ENCODE measurements at places on chromosomes 3 and 15.
A peak's percentile ranks its signal among the peaks of the same experiment; 100 is the strongest.

DNA sequence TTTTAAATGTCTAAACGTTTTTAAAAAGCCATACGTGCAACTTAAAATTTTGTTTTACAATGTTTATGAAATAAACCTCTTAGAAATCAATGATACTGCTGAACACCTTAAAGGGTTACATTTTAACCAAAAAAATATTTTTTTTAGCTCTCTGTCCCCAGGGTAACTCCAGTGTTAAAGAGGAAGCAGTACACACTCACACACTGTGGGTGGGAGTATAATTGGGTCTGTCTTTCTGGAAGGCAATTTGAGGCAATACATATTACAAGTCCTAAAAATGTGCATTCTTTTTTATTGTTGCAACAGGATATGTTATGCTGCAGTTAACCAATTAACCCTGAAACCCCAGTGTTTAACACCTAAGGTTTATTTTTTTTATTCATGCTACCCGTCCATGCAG is 34.1 kb downstream of the WHAMM start:
- no peak for DNase-seq

- no peak for DNase-seq
These were observed 406.5 kb upstream of the THBS1 start for GRCh38 chr15:39174332-39174731.

DNA sequence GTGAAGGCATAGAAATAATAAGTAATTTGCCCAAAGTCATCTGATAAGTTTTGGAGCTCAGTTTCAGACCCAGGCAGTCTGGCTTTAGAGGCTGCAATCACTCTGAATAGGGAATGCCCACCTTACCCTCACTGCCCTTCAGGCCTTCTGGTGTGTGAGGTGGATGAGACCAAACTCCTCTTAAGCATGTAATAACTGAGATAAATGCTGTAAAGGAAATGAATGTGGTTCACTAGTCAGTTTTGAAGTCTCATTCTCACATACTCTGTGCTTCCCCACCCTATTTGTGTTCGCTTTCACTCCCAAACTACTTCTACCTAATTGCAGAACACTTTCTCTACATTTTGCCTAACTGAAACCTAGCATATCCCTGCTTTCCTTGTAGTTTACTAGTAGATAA is 144.1 kb downstream of the FILIP1L start:
- DNase-seq = no peak

GRCh38 chr3:108406063-108406660 is 104.2 kb downstream of the MYH15 start:
- peak; percentile 27 for DNase-seq

DNA sequence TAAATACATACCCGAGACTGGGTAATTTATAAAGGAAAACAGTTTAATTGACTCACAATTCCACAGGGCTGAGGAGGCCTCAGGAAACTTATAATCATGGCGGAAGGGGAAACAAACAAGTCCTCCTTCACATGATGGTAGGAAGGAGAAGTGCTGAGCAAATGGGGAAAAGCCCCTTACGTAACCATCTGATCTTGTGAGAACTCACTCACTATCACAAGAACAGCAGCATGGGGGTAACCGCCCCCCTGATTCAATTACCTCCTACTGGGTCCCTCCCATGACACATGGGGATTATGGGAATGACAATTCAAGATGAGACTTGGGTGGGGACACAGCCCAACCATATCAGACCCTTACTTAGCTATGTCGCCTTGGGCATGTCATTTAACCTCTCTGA is 27.7 kb downstream of the SCG3 start:
- DNase-seq = no peak

DNA sequence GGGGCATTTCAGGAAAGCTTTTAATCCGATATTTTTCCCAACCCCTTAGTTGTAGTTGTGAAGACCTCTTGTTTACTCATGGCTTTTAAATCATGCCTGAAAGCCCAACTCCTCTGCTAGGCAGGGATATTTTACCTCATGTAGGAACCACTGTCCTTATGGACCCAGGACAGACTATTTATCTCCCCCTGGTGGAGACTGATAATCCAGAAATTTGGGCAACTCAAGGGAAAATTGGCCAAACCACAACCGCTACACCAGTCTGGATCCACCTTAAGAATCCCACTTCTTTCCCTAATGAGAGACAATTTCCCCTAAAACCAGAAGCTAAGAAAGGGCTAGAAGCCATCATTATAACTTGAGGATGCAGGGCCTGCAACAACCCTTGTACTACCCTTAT is 248.1 kb upstream of the STAC start:
- DNase-seq = no peak

DNA sequence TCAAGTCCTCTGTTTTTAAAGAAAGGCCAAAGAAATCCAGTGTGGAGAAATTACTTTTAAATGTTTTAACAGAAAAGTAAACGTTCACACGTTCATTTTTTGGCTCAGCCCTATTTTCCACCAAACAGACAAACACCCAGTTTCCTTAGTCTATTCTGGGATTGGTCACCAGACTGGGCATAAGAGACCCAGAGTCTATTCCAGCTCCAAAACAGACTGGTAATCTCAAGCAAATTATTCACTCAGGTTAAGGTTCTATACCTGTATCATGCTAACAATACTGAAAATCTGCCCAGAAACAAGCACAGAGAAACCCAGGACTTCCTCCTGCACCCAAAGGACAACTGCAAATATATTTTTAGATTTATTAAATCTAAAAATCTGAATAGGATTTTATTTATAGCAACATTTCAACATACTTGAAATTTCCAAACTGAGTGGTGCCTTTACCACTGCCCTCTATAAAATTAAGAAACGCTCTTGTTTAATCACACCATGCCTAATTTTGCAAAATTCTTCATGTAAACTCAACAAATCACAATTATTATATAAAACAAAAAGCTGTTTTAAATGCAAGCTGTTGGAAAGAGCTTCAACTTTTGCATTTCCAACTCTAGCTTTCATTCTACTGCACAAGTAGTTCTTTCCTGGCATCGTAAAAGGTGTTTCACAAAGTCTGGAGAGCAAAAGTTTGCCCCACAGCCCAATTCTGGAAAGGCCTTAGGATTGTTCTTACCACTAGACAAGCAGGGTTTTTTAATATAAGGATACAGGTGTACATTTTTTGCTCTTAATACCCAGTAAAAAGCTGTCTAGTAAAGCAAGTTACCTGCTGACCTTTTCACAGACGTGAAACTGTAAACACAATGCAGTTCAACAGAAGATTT is 18.7 kb downstream of the ZNF148 start:
- no peak for DNase-seq

- no peak for DNase-seq
These were observed 35.1 kb downstream of the UBE3A start for GRCh38 chr15:25403771-25404170.

DNA sequence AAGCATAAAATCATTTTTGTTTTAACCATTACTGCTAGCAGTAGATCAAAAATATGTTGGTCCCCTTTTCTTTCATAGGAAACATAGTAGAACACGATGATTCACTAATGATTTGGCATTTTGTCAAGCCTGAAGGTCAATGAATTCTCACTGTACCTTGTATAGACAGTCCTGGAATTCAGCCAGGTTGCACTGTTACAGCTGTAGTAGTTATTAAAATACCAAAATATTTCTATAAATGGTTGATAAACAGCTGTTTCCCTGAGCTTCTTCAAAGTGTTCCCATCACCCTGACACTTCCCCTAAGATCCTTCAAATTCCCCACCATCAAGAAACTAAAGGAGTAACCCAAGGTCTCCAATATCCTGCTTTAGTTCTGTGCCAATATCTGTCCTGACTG is 200.9 kb downstream of the ATP8B4 start:
- peak; percentile 77 for DNase-seq

DNA sequence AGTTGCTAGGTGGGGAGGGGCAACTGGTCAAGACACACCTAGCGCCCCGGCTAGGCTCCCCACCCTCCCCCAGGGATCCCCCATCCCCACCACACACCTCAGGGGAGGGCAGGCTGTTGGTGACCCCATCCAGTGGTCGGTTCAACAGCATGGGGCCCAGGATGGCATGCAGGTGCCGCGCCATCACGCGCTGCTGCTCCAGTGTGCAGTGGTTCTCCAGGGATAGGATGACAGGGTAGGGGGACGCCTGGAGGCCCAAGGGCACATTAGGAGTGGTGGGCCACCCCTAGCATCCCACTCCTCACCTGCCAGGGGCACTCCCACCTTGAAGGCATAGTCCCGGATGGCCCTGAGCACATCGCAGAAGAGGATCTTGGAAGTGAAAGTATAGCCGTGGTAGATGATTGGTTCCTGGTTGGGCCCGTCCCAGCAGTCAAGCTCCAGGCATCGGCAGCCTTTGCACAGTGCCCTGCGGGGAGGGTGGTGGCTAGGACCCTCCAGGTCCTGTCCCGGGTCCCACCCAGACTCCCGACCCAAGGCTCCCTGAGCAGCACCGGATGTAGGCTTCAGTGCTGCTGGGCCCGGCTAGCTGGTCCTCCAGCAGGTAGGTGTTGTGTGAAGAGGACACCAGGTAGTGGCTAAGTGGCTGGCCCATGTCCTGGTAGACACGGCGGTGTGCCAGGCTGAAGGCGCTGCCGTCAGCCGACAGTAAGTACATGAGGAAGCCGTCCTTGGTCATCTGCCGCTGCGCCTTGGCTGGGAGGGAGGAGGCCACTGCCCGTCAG is 19.4 kb downstream of the VILL start:
- DNase-seq = no peak

DNA sequence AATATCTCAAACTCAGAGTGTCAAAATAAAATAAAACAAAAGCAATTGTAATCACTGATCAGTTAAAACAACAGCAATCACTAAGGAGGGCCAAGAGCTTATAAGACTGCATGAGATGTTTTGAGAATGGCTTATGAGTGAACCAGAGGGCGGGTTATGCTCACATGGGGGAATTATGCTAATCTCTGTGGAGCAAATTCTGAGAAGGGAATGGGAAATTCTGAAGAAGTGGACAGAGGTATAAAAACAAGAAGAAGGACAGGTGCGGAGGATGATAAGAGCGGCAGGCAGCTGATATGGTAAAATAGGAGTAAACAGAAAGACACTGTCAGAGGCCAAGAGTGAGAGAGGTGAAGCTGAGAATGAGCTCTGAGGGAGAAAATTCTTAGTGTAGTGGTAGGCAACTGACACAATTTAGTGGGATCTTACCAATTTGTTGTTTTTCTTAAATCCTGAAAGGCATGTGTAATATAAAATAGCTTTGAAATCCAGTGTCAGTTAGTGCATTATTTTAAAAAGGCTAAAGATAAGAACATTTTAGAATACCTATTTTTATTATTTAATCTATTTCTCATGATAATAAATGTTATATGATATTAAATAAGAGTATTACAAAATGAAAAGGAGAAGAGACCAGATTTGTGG is 133.8 kb downstream of the SPATA16 start:
- DNase-seq = no peak

DNA sequence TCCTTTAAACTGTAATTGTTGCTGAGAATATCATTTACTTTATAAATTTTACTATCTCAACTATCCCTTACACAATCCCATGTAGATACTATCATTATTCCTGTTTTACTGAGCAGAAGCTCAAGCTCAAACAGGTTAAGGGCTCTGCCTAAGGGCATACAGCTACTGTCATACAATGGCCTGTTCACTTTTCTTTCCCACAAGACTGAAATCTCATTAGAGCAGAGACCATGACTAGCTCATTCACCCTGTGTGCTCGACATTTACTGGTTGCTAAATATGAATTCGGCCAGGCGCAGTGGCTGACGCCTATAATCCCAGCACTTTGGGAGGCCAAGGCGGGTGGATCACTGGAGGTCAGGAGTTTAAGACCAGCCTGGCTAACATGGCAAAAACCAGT is 1.6 kb upstream of the MESP2 start:
- no peak for DNase-seq

All from iris pigment epithelial cell (primary cell).